Endothelial cell (in vitro differentiated cells): ENCODE measurements at places on chromosomes 2 and 18.

GRCh38 chr2:161208527-161209139 is 48.4 kb downstream of the TANK start:
- peaks cover 9% of the 10 kb centered on the region for H3K4me1 ChIP-seq
- peaks cover 5% of the 10 kb centered on the region for H3K36me3 ChIP-seq
- H3K27ac ChIP-seq = no peak overlapping the region
- H3K27me3 ChIP-seq = no peaks in the 10 kb centered on the region
- H3K4me3 ChIP-seq = no peak overlapping the region
- DNase-seq = no peak

GRCh38 chr2:32723467-32724079 is 95.7 kb downstream of the TTC27 start:
- no peak overlapping the region for H3K4me3 ChIP-seq
- no peak overlapping the region for H3K27ac ChIP-seq
- H3K36me3 ChIP-seq = peaks cover 28% of the 10 kb centered on the region
- DNase-seq = no peak
- H3K4me1 ChIP-seq = peaks cover 7% of the 10 kb centered on the region

- no peak overlapping the region for H3K4me3 ChIP-seq
- DNase-seq = no peak
- H3K27ac ChIP-seq = no peak overlapping the region
- H3K36me3 ChIP-seq = no peaks in the 10 kb centered on the region
- H3K27me3 ChIP-seq = no peaks in the 10 kb centered on the region
Measured at GRCh38 chr2:108354136-108354535, 23.6 kb upstream of the SULT1C4 start.

- H3K36me3 ChIP-seq = no peaks in the 10 kb centered on the region
- peaks cover 10% of the 10 kb centered on the region for H3K4me1 ChIP-seq
- peaks cover 1% of the 10 kb centered on the region for H3K27me3 ChIP-seq
- no peak overlapping the region for H3K27ac ChIP-seq
- no peak for DNase-seq
- H3K4me3 ChIP-seq = no peak overlapping the region
Measured at GRCh38 chr2:30753630-30754029, 53.6 kb downstream of the CAPN13 start.

DNA sequence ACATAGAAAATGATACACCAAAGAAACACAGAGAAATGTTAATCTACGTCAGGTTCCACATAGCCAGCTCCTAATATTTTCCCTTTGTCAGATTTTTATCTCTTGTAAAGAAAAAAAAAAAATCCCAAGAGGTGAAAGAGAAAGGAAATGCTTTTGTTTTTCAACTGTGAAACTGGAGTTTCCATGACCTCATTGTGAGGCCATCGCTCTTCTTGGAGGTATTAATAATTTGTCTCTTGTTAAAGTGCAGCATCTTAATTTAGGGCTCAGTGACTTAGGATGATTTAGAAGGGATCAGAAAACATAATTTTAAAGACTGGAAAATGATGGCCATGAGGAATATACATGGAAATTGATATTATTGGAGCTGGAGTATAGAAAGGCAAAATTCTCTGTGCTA is 21.7 kb downstream of the ARHGAP28 start:
- peaks cover 6% of the 10 kb centered on the region for H3K27me3 ChIP-seq
- DNase-seq = no peak
- peak overlapping the region; percentile 22 for H3K4me3 ChIP-seq
- H3K36me3 ChIP-seq = peaks cover 3% of the 10 kb centered on the region

GRCh38 chr2:43013821-43014345 is 212.5 kb downstream of the ZFP36L2 start:
- H3K4me1 ChIP-seq = peaks cover 41% of the 10 kb centered on the region
- peak overlapping the region; percentile 39 for H3K4me3 ChIP-seq
- H3K27me3 ChIP-seq = peaks cover 6% of the 10 kb centered on the region
- no peak for DNase-seq
- peak overlapping the region; percentile 99 for H3K27ac ChIP-seq
- H3K36me3 ChIP-seq = no peaks in the 10 kb centered on the region

DNA sequence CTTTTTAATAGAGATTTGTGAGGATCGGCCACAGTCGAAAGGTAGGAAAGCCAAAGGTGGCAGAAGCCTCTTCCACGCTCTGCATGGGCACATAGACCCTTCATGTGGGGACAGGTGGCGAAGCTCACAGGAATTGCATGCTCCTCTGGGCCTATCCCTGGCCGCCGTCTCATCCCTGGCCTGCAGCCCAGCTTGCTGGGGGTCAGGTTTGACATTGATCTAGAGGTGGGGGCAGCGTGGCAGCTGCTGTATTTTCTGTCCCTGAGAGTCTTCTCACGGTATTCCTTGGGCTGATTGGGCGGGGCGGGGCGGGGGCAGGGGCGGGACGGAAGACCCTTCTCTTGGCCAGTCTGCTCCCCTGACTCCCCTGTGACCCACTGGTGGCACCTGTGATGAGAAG is 48.9 kb downstream of the STK25 start:
- no peak overlapping the region for H3K4me3 ChIP-seq
- H3K27me3 ChIP-seq = no peaks in the 10 kb centered on the region
- no peaks in the 10 kb centered on the region for H3K36me3 ChIP-seq
- H3K4me1 ChIP-seq = peaks cover 9% of the 10 kb centered on the region
- no peak overlapping the region for H3K27ac ChIP-seq
- DNase-seq = no peak

GRCh38 chr18:22544626-22545025 is 126.9 kb upstream of the CTAGE1 start:
- no peak overlapping the region for H3K4me3 ChIP-seq
- H3K27me3 ChIP-seq = no peaks in the 10 kb centered on the region
- no peak for DNase-seq
- no peaks in the 10 kb centered on the region for H3K36me3 ChIP-seq

GRCh38 chr2:190961918-190962487 is 52.0 kb downstream of the STAT1 start:
- DNase-seq = no peak
- no peak overlapping the region for H3K27ac ChIP-seq
- no peak overlapping the region for H3K4me3 ChIP-seq

GRCh38 chr2:198692907-198693510 is 764.7 kb downstream of the SATB2 start:
- H3K4me3 ChIP-seq = no peak overlapping the region
- H3K4me1 ChIP-seq = no peaks in the 10 kb centered on the region
- H3K36me3 ChIP-seq = no peaks in the 10 kb centered on the region
- no peak overlapping the region for H3K27ac ChIP-seq

- H3K27ac ChIP-seq = no peak overlapping the region
- no peak overlapping the region for H3K4me3 ChIP-seq
- no peaks in the 10 kb centered on the region for H3K4me1 ChIP-seq
- no peaks in the 10 kb centered on the region for H3K36me3 ChIP-seq
- DNase-seq = no peak
- H3K27me3 ChIP-seq = no peaks in the 10 kb centered on the region
Measured at GRCh38 chr2:75010571-75010970, 52.1 kb downstream of the POLE4 start.

- H3K4me1 ChIP-seq = peaks cover 2% of the 10 kb centered on the region
- H3K4me3 ChIP-seq = no peak overlapping the region
- no peaks in the 10 kb centered on the region for H3K36me3 ChIP-seq
- DNase-seq = peak; percentile 86
- no peak overlapping the region for H3K27ac ChIP-seq
Measured at GRCh38 chr2:74334931-74335333, 8.3 kb downstream of the SLC4A5 start.

GRCh38 chr2:43110442-43110871 is 115.9 kb downstream of the ZFP36L2 start:
- no peak for DNase-seq
- no peak overlapping the region for H3K4me3 ChIP-seq

DNA sequence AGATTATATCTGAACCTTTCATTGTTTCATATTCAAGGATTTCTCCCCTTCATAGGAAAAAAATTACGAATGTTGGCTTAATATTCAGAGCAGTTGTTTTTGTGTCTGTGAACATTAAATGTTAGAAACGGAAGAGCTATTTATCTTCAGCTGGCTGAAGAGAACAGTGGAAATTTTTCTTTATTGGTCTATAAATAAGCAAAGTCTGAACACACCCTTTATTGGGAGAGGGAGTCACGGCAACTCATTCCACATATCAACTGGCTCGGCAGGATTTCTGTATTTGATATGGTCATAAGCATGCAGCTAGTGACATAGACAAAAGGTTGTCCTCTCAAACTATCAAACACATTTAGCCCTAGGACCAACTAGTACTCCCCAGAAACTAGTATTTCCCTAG is 468.4 kb upstream of the HNRNPA3 start:
- H3K4me3 ChIP-seq = no peak overlapping the region
- no peak for DNase-seq
- no peaks in the 10 kb centered on the region for H3K4me1 ChIP-seq
- H3K27ac ChIP-seq = no peak overlapping the region
- no peaks in the 10 kb centered on the region for H3K36me3 ChIP-seq

DNA sequence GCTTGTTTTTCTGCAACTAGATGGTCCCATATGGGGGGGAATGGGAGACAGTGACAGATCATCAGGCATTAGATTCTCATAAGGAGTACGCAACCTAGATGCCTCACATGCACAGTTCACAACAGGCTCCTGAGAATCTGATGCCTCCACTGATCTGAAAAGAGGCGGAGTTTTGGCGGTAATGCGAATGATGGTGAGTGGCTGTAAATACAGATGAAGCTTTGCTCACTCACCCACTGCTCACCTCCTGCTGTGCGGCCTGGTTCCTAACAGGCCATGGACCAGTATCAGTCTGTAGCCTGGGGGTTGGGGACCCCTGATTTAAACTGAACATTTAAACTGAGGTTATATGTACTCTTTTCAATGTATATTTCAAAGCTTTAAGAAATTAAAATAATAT is 40.7 kb downstream of the SOS1 start:
- no peak overlapping the region for H3K27ac ChIP-seq
- no peaks in the 10 kb centered on the region for H3K27me3 ChIP-seq
- H3K4me1 ChIP-seq = no peaks in the 10 kb centered on the region
- no peaks in the 10 kb centered on the region for H3K36me3 ChIP-seq

DNA sequence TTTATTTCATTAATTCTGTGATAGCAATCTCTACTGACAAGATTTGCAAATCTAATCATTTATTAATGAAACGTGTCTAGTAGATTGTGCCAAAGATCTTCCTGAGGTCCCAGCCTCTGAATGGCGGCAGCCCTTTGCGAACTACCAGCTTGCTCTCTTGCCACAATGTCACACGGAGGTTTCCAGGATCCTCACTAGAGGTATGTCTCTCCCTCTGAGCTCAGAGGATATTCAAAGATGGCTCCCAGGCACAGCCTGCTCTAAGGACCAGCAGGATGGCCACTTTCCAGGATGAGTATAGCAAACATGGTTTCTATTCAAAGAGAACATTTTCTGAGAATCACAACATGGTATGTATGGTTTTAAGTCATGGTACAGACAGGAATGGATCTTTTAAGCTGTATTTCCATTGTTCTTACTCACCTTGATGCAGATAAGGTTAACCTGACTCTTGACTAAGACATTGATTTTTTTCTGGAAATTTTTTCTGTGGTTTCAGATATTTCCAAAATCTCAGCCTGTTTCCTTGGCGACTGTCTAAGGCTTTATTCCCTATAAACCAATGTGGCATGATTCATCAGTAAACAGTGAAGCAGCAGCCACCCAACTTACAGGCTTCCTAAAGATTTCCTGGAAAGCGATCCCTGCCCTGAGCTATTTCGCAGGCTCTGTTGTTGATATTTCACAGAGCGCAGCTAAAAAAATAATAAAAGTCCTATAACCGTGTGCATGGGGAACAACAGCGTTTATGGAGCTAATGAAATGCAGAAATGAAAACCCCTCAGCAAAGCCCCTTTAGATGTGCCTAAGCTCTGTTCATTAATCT is 54.1 kb upstream of the KLF7 start:
- no peak overlapping the region for H3K4me3 ChIP-seq
- H3K27ac ChIP-seq = no peak overlapping the region
- H3K36me3 ChIP-seq = no peaks in the 10 kb centered on the region
- H3K4me1 ChIP-seq = peaks cover 42% of the 10 kb centered on the region
- H3K27me3 ChIP-seq = no peaks in the 10 kb centered on the region

GRCh38 chr2:75954761-75955160 is 244.0 kb upstream of the GCFC2 start:
- DNase-seq = no peak
- H3K27ac ChIP-seq = no peak overlapping the region
- H3K36me3 ChIP-seq = no peaks in the 10 kb centered on the region
- peaks cover 2% of the 10 kb centered on the region for H3K27me3 ChIP-seq

DNA sequence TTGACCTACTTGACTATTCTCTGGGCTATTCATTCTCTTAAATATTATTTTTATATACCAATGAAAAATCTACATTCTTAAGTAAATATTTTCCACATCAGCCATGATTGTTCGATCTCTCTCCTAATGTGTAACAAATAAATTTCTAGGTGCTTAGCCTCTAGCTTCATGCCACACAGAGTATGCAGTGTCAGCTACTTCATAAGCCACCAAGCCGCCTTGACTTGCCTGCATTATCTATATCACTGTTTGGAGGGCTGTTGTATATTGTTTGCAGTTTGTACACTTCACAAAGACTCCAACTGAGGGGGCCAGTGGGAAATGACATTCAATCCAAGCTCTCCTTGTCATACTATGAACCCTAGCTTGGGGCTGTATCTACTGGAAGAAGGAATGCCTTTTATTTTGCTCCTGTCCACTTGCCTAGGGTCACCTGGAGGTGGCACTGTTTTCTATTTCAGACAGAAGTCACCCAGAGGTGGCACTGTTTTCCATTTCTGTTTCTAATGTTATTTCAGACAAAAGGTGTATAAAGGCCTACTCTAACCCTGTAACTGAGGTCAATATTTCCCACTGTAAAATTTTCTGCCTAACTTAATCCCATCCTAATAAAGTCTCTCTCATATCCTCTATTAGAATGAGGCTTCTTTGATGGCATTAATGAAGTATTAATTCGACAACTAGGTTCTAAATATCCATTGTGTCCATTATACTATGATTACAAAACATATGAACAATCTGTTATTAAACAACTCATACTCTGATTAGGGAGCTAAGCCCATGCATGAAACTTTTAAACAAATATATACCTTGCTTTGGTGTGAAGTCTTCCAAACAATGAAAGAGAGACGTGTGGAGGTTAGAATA is 36.4 kb downstream of the COL5A2 start:
- DNase-seq = peak; percentile 57
- no peak overlapping the region for H3K27ac ChIP-seq
- H3K36me3 ChIP-seq = no peaks in the 10 kb centered on the region
- H3K27me3 ChIP-seq = peaks cover 2% of the 10 kb centered on the region
- peaks cover 4% of the 10 kb centered on the region for H3K4me1 ChIP-seq
- H3K4me3 ChIP-seq = no peak overlapping the region

GRCh38 chr2:99780276-99780675 is 290.5 kb upstream of the REV1 start:
- H3K27me3 ChIP-seq = no peaks in the 10 kb centered on the region
- no peak for DNase-seq
- H3K4me3 ChIP-seq = no peak overlapping the region
- no peaks in the 10 kb centered on the region for H3K4me1 ChIP-seq
- H3K27ac ChIP-seq = no peak overlapping the region

DNA sequence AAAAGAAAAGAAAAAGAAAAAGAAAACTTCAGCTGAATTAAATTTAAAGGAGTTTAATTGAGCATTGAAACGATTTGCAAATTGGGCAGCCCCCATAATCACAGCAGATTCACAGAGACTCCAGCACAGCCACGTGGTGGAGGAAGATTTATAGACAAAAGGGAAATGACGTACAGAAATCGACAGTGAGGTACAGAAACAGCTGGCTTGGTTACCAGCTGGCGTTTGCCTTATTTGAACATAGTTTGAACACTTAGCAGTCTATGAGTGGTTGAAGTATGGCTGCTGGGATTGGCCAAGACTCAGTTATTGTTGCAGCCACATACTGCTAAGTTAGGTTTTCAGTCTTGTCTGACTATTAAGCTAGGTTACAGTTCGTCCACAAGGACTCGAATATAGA is 312.2 kb upstream of the SLC14A2 start:
- no peak for DNase-seq
- H3K4me3 ChIP-seq = no peak overlapping the region
- H3K4me1 ChIP-seq = no peaks in the 10 kb centered on the region
- no peak overlapping the region for H3K27ac ChIP-seq
